ENCODE measurements at places on chromosomes 5 and 9. TPM values are rescaled to one million over a fixed set of nuclear protein-coding genes. Genes with fewer than 3 reads are reported as not detected.

- no peak for DNase-seq
Observed at GRCh38 chr5:133610489-133611356, 1.6 kb downstream of the FSTL4 start.

DNA sequence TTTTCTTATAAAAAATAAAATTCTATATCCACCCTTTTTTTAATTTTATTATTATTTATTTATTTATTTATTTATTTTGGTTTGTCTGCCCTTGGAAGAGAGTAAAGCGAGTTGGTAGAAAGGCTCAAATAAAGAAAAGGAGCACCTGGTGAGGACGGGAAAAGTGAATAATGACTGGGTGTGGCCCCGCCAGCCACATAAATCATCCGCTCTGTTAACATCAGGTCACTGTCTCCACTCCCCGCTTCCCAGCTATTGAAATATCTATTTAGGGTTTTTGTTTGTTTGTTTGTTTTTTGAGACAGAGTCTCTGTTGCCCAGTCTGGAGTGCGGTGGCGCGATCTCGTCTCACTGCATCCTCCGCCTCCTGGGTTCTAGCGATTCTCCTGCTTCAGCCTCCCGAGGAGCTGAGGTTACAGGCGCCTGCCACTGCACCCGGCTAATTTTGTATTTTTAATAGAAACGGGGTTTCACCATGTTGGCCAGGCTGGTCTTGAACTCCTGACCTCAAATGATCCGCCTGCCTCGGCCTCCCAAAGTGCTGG, 844 bp downstream of the POLR3G start:
- no peak for DNase-seq

DNA sequence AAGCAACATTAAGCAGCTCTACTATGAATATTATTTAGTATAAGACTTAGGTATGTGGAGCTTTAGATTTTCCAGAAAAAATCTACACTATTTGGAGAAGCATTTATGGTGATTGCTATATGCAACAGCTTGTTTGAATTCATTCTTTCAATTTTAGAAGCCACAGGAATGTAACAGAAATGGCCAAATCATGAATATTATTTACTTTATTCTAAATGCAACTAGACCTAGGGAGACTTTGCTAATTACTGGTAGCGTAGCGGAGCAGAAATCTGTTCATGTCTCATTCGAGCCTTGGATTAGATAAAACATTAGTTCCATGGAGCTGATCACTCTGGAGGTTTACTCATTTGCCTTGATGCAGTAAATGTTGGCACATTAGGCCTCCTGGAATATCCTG, 290.2 kb downstream of the ZNF608 start:
- no peak for DNase-seq

GRCh38 chr9:14752271-14752670, 29.7 kb upstream of the CER1 start:
- DNase-seq = no peak

- no peak for DNase-seq
Observed at GRCh38 chr5:63554191-63554590, 408.1 kb downstream of the HTR1A start.

- DNase-seq = no peak
Observed at GRCh38 chr5:123549256-123549904, 37.4 kb downstream of the CSNK1G3 start.

The PCDHB13 gene
- 1.9 TPM for total RNA-seq

The SKIC3 gene
- total RNA-seq = 72.6 TPM

Data from kidney epithelial cell (primary cell).